ENCODE measurements at places on chromosomes 1 and 21.

DNA sequence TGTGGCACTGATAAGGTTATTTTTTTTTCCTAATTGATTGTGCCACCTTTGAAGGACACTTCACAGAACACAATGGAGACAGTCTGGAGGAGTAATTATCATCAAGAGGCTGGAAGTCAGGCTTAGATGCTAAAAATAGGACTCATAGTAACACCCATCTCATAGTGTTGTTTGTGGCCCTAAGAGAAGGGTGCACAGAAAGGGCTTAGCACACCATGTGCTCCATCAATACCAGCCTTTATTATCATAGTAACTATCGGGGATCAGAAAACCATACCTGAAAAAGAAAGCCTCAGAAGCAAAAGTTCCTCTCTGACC is 11.9 kb downstream of the NIPAL3 start:
- no peak for DNase-seq

DNA sequence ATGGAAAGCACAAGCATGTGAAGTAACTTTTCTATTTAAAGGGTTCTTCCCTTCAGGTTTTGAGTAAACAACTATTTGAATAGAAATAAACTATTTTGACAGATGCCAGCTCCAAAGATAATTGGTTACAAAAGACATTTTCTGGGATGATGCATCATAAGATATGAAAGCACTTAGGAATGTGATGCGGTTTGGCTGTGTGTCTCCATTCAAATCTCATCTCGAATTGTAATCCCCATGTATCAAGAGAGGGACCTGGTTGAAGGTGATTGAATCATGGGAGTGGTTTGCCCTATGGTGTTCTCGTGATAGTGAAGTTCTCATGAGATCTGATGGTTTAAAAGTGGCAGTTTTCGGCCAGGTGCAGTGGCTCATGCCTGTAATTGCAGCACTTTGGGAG is 6.4 kb downstream of the DISP1 start:
- DNase-seq, result no peak

DNA sequence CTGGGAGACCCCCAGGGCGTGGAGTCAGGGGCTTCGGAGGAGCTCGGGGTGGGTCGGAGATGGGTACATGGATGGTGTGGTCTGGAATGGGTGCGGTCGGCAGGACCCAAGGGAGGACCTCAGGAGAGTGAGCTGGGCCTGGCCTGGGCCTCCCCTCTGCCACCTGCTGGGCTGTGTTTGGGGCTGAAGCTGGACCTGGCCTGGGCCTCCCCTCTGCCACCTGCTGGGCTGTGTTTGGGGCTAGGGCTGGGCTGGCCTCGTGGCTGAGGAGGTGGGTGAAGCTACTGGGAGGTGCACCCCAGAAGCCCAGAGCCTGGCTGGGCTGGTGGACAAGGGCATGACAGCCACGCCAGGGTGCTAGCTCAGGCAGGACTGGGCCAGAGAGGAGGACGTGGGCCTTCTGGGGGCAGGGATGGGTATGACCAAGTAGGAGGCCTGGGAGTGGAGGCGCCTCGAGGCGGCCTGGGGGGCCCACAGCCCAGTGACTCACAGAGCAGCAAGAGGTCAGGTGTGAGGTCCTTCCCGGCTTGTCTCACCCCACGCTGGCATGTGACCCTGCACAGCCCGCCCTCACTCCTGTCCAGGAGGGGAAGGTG is 14.5 kb downstream of the SAMD11 start:
- no peak for DNase-seq

GRCh38 chr1:215779729-215780128 is 212.6 kb downstream of the KCTD3 start:
- DNase-seq, result no peak

DNA sequence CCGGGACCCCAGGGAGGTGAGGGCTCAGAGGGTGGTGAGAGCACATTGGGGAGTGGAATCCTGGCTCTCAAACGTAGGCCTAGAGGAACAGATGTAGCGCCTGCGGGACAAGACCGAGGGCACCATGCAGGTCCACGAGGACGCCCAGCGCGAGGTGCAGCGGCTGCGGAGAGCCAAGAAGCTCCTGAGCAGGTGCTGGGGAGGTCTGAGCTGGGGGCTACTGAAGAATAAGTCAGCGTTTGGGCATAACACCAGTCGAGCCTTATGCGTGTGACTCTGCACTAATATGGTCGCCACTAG is 2.6 kb upstream of the NBPF3 start:
- DNase-seq, result no peak

GRCh38 chr1:225479996-225480720 is 52.3 kb upstream of the LBR start:
- no peak for DNase-seq

DNA sequence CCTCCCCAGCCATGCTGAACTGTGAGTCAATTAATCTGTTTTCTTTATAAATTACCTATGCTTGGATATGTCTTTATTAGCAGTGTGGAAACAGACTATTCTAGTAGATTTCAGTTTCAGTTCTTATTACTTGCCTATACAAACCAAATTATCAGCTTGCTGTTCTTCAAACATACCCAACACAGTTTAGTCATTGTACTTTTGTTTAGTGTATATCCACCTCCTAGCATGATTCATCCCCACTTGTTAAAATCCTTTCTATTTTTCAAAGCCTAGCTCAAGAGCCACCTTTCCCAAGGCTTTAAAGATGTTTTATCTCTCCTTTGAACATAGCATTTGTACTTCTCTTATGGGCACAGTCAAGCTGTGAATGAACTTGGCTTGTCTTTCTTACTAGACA is 195.6 kb upstream of the ZRANB2 start:
- DNase-seq, result no peak

- DNase-seq, result no peak
Observed at GRCh38 chr1:55448261-55448660, 233.1 kb upstream of the USP24 start.

DNA sequence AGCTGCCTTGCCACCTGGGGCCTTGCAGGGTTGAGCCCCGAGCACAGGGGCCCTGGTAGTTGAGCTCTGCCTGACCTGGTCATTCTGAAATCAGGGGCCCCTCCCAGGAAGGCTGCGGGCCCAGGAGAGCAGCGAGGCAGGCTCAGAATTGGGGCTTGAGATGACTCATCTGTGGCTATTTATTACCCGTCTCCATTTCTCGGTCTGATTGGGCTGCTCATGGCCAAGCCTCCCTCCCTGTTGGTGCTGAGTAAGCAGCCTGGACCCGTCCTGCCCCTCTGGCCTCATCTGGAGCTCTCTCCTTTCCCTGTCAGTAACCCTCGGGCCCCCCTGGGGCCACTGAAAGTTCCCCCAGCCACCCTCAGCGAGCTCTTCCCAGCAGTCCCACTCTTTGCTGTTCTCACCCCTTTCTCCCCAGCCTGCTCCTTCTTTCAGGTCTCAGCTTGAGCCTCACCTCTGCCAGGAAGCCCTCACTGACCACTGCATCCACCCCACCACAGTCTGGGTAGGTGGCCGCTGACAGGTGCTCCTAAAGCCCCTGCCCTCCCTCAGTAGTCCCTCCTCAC is 11.0 kb upstream of the TNFRSF8 start:
- DNase-seq, result no peak

DNA sequence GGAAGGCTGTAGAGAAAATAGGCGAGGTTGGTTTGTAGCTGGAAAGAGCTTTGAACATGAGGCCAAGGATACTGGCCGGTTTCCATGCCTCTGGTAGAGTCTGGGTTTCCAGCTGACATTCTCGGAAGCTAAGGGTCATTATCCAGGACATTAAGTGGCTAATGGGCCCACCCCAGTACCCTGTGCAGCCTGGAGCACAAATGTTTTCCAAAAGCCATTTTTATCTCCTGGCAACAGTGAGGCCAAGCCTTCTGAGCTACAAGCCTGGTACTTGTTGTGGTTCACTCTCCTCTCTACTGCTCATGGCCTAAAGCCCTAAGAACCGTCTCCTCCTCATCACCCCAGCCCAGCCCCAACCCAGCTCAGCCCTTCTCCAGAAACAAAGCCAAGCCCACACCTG is 122.9 kb downstream of the DMRTA2 start:
- DNase-seq, result no peak

GRCh38 chr21:21806711-21807597 is 808.7 kb downstream of the NCAM2 start:
- DNase-seq, result no peak

DNA sequence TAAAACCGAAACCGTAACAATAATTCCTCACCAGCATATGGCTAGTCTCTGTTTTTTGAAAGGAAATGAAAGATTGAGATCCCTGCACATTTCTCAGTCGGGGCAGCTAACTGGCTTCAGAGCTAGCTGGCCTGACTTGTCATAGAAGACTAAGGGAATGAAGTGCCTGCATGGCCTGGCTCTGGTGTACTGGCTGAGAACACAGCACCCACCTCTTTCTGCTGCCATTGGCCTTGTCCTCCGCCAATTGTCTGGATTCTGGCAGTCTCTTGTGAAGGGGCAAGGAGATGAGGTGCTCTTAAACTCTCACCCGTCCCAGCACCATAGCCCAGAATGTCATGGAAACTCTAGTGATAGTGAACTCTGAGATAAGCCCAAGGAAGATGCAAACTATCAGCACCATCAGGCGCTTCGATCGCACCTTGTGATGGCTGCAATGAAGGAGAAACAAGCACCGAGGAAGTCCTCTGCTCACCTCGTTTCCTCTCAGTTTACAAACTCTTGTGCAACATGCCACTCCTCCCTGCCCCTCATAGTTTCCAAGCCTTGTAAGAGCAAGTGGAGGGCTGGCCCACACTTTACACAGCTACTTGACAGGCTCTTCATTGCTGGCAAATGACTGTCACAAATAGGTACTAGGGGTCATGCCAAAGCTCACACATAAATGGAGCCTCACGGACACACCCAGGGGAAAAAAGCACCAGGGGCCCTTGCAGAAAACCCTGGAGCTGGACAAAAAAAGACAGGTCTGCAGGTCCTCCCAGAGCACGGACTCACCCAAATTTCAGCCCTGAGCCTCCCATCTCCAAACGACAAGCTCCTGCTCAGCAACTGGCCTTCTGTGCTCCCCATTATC is 16.4 kb downstream of the INPP5B start:
- no peak for DNase-seq

DNA sequence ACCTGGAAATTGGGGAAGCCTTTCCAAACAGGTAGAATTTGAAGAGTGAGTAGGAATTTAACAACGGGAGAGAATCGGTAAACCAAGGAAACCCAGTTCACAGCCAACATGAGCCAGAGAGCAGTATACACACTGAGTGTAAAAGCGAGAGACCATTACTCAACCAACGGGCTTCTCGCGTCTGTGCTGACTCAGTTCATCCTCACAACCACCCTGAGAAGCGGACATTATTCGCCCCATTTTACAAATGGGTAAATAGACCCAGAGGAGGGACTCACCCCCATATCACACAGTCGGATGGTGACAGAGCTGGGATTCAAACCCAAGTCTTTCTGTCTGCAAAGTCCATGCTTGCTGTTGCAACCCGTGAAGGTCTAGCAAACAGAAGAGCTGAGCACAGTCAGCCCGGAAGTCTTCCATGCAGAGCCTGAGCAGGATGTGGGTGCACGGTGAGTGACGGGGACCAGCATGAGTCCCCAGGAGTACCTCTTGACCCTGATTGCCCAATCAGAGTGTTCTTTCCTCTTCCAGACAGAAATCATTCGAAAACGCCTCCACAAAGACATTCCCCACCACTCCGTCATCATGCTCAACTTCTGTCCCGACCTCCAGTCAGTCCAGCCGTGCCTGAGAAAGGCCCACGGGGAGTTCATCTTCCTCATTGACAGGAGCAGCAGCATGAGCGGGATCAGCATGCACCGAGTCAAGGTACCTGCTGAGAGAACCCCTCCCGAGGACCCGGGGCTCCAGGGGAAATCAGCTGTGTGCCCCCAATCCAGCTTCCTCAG is 32.3 kb downstream of the VWA5B1 start:
- DNase-seq, result peak; percentile 26

DNA sequence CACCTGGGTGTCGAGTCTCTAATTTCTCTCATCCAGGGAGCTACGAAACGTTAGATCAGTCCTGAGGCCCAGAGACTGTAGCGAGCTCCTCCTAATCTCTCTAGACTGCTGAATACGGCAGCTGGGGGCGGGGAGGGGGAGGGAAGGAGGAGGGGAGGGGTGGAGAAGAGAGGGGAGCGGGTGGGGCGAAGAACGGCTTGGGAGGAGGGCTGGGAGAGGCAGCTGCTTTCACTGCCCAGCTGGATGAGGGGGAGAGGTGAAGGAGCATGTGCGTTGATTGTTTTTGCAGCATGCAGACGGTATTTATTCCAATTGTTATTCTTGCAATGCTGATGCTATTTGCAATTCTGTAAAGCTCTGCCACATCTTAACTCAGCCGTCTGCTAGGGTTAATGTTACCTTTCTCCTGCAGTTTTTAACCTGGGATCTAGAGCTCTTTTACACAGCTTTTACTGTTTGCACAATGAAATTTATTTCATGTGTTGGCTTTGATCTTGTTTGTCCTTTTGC is 790 bp downstream of the DNAJC6 start:
- DNase-seq, result no peak

DNA sequence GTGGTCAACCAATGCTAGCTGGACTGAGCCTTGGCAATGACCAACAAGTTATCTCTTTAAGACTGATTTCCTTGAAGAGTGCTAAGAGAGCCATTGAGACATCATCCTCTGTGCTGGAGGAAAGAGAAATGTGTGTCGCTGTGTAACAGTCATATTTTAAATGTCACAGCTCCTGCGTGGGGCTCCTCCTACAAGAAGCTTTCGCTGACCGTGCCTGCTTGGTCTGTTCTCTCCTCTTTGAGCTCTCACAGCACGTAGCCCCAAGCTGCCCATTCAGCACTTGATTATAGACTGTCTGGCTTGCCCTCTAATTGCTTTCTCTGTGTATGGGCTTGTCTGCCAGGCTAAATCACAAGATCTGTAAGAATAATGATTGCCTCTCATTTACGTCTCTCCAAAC is 221.3 kb downstream of the FOXD2 start:
- no peak for DNase-seq

DNA sequence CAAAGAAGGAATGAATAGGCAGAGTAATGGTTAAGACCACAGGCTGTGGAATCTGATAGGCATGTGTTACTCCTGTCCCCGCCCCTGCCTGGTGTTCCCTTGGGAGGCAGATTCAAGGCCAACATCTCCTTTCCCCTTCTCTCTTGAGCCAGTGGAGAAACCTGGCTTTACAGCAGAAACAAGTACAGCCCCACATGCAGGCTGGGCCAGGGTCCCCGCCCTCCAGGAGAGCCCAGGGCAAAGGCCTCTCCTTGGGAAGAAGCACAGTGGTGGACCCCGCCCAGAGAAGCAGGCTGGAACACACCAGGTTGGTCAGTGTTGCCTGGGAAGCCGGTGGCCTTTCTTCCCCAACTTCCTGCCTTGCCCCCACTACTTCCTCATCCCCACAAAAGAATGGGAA is 6.8 kb downstream of the C1orf167 start:
- DNase-seq, result no peak

GRCh38 chr1:25572708-25573590 is 29.5 kb downstream of the LDLRAP1 start:
- peak; percentile 38 for DNase-seq

DNA sequence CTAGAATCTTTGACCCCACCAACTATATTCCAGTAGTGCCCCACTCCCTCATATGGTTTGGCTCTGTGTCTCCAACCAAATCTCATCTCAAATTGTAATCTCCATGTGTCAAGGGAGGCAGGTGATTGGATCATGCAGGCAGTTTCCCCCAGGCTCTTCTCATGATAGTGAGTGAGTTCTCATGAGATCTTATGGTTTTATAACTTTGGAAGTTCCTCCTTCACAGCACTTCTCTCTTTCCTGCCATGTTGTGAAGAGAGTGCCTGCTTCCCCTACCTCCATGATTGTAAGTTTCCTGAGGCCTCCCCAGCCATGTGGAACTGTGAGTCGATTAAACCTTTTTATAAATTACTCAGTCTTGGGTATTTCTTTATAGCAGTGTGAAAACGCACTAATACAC is 7.7 kb upstream of the SAMD13 start:
- no peak for DNase-seq

Data from T-helper 9 cell (primary cell).